ENCODE measurements at places on chromosomes 1 and 21.

- DNase-seq = no peak
These were observed 60.6 kb downstream of the GNG4 start for GRCh38 chr1:235588916-235589515.

GRCh38 chr1:147757015-147757990, 3.1 kb downstream of the GJA5 start:
- DNase-seq = no peak

DNA sequence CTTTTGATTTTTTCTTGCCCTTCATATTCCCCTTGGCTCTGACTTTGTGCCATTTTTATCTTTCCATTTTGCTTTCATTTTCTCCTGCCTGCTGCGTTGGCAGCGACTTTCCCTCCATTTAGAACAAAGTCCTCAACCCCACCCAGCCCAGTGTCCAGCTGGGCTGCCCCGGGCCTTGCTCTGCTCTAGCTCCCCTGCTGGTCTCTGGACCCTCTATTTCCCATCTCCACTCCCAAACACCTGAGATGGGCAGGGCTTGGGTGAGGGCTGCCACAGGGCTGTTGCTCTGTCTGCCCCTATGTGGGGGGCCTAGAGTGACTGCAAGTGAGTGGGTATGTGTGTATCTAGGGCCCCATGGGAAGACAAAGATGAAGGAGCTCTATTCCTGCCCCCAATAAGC, 7.3 kb upstream of the ADAM15 start:
- DNase-seq = no peak

- DNase-seq = no peak
These were observed 60.0 kb downstream of the TNFSF18 start for GRCh38 chr1:172990598-172991215.

- DNase-seq = no peak
These were observed 27.9 kb downstream of the RERE start for GRCh38 chr1:8789314-8790214.

- no peak for DNase-seq
These were observed 43.3 kb downstream of the DTL start for GRCh38 chr1:212078826-212079225.

DNA sequence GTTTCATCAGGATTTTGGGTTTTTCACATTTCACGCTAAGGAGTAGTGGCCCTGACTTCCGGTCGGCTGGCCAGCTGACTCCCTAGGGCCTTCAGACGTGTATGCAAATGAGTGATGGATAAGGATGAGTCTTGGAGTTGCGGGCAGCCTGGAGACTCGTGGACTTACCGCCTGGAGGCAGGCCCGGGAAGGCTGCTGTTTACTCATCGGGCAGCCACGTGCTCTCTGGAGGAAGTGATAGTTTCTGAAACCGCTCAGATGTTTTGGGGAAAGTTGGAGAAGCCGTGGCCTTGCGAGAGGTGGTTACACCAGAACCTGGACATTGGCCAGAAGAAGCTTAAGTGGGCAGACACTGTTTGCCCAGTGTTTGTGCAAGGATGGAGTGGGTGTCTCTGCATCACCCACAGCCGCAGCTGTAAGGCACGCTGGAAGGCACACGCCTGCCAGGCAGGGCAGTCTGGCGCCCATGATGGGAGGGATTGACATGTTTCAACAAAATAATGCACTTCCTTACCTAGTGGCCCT, 23.1 kb upstream of the TNFRSF1B start:
- no peak for DNase-seq

DNA sequence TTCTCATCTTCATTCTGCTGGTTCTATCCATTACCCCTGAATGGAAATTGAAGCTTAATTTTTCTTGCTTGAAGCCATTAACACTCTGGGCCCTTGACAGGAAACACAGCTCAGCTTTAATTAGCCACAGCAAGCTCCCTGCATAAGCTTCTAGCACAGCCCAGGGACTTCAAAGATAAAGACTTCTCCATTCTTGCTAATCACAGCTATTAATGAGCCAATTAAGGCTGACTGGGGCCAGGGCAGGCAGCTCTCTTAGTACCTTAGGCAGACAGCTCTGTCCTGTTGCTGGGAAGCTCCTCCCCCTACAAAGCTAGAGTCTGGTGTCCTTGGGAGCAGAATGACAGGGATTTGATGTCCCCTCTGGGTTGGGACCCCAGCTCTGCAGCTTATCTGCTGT, 27.9 kb upstream of the TRABD2B start:
- DNase-seq = no peak

DNA sequence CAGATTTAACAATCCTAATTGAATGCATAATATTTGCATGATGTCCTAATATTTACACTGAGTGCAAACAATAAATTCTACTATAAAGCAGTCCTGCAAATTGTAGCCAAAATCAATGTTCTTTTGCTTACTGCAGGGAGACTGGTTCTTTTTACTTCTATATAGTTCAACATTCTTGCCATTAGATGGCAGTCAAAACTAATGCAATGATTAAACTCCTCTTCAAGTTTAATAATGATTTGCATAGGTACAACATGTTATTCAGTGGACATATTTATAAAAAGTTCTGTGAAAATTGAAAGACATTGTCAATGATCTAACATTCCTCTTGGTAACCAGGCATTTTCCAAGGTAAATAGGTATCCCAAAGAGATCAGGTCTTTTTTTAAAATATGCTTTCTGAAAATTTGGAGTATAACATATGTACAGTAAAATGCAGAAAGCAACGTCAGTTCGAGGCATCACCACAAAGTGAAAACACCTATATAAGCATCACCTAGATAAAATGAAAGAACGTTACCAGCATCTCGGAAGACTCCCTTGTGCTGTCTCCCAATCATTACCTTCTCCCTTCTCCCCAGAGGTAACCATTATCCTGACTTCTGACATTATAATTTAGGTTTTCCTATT, 9.8 kb upstream of the FNBP1L start:
- DNase-seq = no peak

GRCh38 chr1:244165701-244166100, 114.6 kb downstream of the ZBTB18 start:
- DNase-seq = no peak

DNA sequence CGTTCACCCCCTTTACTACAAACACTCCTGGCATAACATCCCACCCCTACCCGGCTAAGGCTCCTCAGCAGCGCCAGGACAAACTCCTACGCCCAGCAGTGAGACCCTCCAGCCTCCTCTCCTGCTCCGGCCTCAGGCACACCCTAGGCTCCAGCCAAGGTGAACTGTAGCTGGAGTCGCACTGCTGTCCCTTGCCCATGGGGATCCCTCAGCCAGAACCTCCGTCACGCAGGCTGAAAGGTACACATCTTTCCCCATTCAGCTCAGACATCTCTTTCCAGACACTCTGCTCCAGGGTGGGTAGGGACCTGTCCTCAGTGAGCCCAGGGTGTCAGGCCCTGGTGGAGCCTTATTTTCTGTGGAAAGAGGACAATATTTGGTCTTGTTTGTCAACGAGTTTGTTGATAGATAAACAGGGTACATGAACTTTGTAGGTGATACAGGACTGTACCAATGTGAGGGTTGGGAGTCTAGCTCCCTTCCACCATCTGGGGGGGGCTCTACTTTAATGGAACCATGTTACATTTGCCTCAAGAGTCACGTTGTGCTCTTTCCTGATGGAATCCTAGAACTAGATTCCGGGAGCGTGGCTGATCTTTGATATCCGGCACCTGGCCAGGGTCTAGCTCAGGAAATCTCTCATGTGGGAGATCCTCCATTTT, 56.5 kb upstream of the SSBP3 start:
- DNase-seq = no peak

DNA sequence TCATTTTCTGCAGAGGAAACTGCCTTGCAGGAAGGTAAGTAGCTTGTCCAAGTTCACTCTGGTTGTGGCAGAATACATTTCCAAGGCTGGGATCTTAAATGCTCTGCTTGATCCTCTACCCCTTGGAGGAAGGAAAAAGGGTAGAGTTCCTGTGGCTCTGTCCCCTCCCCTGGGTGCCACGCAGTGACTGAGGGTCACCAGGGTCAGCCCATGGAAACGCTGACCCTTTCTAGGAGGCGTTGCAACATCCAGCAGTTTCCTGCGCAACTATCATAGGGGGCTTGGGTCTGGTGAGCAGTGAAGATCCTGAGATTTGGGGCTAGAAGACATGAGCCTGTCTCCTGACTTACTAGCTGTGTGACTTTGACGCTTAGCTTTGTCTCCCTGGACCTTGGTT, 29.4 kb upstream of the EPS8L3 start:
- DNase-seq = no peak

DNA sequence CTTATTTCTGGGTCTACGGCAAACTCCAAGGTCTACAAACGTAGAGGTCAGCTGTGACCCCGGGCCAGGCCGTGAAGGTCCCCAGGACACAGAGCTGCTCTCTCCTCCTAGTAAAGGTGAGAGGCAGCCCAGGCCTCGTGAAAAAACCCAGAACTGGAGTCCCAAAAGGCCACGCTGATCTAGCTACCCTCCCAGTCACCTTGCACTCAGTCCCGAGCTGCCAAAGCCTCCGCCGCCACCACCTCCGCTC, 125 bp downstream of the ATP5PF start:
- DNase-seq = no peak

DNA sequence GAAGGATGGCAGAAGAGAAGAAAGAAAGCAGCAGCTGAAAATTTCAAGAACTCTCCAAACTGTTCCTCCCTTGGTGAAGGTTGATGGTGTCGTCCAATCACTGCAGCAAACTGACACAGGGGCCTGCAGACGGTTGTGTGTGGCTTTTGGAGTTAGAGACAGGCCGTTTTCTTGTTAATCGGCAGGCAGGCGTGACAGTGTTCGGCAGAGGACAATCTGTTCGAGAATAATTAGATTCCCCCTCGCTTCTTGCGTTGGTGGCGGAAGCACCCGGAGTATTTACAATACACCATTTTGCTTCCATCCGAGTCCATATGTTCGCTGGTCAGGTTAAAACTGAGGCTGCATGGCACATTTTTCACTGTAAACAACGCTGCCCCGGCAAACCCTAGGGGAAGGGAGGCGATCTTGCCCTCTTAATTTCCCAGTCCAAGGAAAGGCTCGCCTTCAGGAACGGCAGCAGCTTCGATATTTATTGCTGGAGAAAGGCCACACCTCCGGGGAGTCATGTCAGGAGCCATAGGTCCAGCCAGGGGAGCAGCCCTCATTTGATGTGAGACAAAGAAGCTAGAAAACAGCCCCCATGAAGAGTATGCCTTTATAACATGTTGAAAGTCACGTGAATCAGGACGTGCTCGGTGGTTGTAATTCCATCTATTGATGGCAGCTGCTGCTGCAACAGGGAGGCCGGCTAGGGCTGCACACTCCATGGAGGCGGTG, 360.1 kb downstream of the SMYD3 start:
- DNase-seq = no peak

GRCh38 chr1:227318016-227318852, at the start of gene CDC42BPA:
Gene CDC42BPA, minus strand, starts transcription at chr1:227318492. Its CDS starts 1,310 bp downstream, at chr1:227317182.
- no peak for DNase-seq

- DNase-seq = no peak
These were observed 965 bp downstream of the ABCA4 start for GRCh38 chr1:94119796-94120569.

- DNase-seq = no peak
These were observed 40.7 kb downstream of the COA6 start for GRCh38 chr1:234413990-234414389.

GRCh38 chr21:44702973-44703730, 6.2 kb downstream of the KRTAP10-12 start:
- no peak for DNase-seq

- DNase-seq = no peak
These were observed 134.8 kb downstream of the SETD4 start for GRCh38 chr21:35925497-35925896.

GRCh38 chr1:98382986-98383740, 278.4 kb upstream of the SNX7 start:
- DNase-seq = no peak

DNA sequence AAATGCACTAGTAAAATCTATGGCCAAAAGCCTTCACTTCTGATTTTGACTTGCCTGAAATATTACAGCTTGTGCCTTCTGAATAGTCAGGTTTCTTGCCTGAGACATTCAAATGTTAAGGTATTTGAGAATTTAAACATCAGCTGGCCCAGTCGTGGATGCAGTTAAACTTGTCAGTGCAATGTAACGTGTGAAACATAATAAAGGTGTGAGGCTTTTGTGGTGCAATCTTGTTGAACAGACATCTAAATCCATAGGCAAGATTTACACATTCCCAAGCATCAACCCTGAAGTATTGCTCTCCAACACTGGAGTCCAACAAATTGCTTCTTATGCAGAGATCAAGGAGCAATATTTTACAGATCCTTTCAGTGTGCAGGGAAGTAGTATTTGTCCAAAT, 4.4 kb downstream of the CCN1 start:
- DNase-seq = no peak

DNA sequence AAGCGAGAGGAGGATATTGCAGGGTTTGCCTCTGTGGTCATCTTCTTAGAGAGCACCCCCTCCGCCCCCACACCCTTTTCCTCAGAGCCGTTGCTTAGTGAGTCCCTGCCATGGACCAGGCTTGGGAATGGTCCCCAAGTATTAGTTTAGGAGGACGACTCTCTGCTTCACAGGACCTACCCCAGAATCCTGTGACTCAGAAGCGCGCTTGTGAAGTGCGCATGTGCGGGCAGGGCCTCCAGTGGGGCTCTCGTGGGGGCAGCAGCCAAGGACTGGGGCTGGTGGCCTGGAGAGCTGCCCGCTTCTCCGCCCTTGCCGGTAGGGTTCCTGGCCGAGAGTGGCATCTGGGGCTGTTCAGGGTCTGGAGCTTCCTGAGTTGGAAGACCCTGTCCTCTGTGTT, 37.3 kb upstream of the HMGN1 start:
- no peak for DNase-seq

- DNase-seq = peak; percentile 52
These were observed 300.0 kb downstream of the RRAGC start for GRCh38 chr1:38559446-38560165.

- DNase-seq = no peak
These were observed 6.8 kb downstream of the TP73 start for GRCh38 chr1:3659093-3659492.

DNA sequence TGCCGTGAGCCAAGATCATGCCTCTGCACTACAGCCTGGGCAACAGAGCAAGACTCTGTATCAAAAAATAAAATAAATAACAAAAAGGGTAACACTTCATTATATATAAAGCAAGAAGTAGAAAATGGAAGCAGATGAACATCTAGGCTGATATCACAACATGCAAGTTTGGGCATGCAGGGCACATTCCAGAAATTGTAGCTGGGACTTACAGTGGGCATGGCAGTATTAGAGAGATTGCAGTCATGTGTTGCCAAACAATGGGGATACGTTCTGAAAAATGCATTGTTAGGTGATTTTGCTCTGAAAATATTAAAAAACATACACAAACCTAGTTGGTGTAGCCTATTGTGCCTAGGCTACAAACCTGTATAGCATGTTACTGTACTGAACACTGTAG, 441.0 kb upstream of the PRMT6 start:
- no peak for DNase-seq

DNA sequence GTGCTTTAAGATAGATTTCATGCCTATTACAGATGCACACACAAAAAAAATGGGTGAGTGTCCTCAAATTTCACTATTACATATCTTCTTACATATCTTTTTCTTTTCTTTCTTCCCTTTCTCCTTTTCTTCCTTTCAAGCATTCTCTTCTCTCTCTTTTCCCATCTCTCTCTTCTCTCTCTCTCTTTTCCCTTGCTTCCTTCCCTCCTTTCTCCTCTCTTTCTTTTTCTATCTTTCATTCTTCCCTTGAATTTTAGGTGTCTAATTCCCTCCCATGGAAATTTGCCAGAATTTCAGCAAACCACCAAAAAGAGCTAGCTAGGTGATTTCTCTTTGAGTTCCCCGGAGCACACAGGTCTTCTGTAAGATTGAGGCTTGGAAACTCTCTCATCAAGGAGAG, 395.3 kb upstream of the RUNX1 start:
- DNase-seq = no peak
